ENCODE measurements at places on chromosomes 3 and 15. TPM values are rescaled to one million over a fixed set of nuclear protein-coding genes. Genes with fewer than 3 reads are reported as not detected.

DNA sequence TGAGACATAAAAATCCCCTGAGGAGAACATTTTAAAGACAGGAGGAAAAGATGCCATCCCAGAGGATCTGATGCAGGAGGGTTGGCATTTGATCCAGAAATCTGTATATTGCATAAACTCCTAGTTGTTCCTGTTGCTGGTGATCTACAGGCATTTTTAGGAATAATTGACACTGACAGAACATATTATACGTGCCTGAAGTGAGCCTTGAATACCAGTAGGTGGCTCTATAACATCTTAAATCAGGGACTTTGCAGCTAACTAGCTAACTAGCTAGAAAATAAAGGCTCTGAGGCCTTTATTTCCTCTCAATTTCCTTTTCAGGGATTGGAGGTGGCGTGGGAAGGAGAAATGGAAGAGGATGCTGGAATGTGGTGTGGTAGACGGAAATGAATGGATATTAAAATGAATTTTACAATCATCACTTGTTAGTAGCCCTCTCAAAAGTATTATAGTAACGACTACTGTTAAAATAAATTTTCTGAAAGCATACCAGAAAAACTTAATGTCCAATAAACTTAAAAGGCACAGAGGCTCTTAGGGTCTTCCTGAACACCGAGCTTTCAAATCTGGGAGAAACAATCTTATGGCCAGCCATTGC is 73.8 kb upstream of the ZBED2 start:
- no peak for DNase-seq

- DNase-seq, result no peak
Measured at GRCh38 chr3:107268469-107268868, 108.8 kb upstream of the CCDC54 start.

GRCh38 chr3:73661265-73661664 is 36.5 kb upstream of the PDZRN3 start:
- DNase-seq, result no peak

DNA sequence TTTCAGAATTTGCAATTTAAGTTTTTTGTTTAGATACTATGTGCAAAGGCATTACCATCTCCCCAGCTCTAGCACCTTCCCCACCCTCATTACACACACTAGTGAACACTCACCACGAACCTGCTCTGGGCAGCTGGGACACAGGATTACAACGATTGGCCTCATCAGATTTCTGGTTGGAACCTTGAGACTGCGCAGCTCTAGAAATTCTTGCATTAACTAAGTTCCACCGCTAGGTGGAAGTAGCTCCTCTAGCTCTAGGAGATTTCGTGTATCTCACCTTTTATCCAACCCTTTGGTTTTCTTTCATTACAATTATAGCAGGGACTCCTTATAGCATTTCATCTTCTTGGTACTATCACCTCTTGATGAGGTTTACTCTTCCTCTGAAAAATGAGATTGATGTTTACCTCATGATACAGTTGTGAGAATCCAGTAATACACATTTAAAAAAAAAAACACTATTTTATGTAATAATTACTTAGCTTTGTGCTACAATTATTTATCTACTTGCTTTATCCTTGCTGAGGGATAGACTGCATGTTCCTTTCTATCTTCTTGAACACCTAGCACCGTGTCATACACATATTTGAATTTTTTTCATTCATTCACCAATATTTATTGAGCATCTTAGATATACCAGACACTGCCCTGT is 28.7 kb upstream of the PLOD2 start:
- DNase-seq, result no peak

GRCh38 chr3:7696320-7696719 is 805.3 kb upstream of the LMCD1 start:
- no peak for DNase-seq

DNA sequence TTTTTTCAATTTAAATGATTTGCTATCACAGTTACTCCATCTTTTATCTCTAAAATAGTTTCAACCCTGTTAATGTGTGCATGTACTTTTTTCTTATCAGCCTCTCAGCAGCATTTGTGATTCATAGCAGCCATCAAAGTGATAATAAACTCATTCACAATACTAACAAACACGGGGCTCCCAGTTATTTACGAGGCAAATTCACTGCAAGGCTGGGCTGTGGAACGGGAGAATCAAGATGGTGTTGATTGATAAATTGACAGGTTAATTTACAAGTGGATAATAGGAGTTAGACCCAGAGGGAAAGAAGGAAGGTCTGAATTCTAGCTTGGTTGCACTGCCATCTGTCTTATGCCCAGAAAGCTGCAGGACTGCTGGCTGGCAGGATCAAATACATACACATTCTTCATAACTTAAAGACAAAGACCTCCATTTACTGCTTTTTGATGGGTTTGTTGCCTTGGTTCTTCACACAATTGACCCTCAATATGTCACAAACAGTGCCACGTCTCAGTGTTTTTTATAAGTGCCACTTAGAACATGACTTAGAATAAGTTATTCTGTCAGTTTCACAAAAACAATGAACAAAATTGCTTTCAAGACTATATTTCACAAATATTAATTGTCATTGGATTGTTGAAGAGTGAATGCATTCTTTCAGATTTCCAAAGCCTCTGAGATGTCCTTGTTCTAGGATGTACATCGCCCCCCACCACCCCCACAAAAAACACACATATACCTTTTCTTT is 562.8 kb downstream of the NR2F2 start:
- DNase-seq, result peak; percentile 5

GRCh38 chr15:78076231-78077052 is 1.1 kb downstream of the TBC1D2B start:
- DNase-seq, result no peak

DNA sequence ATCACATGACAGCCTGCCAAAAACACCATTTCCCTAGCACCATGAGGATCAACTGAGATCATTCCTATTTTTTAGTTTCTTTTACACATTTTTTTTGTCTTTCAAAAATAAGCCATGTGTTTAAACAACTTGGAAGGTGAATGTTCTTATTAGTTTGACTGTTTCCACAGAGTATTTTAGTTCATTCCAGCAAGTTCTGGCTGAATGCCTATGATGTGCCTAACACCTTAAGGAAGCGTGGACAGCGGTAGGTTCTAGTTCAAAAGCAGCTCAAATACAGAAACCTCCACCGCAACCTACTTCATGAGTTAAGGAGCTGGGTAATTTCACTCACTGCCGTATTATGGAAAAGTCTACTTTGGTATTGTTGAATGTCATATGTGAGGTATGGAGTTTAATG is 101.3 kb upstream of the ADAMTS9 start:
- DNase-seq, result no peak

GRCh38 chr3:33746416-33747116 is 28.5 kb upstream of the CLASP2 start:
- DNase-seq, result no peak

MOBP gene
- not detected for total RNA-seq
